Stimulated activated CD8-positive, alpha-beta memory T cell treated with anti-CD3 and anti-CD28 coated beads, Interleukin-4, amount 100 ng/mL, for 1 hour (primary cell): ENCODE measurements at places on chromosomes 5 and 9.

DNA sequence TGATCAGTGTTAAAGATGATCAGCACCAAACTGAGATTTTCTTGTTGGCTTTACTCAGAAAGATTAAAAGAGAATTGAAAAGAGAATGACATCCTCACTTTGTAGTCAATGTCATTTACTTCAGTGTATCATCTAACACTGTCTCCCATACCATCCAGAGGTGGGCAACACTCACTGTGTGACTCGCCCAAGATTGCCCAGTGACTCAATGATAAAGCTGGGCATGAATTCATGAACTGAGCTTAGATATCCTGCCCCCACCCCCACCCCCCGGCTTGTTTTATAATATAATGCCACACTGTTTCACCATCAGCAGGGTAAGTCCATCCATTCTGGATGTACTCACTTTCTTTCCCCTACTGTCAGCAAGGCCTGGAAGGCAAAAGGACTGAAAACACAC, 242.2 kb downstream of the FAM114A2 start:
- no peak for DNase-seq

DNA sequence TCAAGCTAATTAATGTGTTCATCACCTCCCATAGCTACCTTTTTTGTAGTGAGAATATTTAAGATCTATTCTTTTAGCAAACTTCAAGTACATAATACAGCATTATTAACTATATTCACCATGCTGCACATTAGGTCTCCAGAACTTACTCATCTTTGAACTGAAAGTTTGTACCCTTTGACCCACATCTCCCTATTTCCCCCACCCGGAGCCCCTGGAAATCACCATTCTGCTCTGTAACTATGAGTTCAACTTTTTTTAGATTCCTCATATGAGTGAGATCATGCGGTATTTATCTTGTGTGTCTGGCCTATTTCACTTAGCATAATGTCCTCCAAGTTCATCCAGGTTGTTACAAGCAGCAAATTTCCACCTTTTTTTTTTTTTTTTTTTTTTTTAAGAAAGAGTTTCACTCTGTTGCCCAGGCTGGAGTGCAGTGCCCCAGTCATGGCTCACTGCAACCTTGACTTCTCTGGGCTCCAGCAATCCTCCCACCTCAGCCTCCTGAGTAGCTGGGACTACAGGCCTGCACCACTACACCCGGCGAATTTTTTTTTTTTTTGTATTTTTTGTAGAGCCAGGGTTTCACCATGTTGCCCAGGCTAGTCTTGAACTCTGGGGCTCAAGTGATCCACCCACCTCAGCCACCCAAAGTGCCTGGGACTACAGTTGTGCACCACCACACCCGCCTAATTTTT, 100.4 kb upstream of the SAP30L start:
- DNase-seq: no peak

GRCh38 chr9:82192211-82192610, 203.6 kb downstream of the SPATA31D1 start:
- DNase-seq: no peak

GRCh38 chr9:90891308-90892040, 89.9 kb downstream of the SYK start:
- no peak for DNase-seq

DNA sequence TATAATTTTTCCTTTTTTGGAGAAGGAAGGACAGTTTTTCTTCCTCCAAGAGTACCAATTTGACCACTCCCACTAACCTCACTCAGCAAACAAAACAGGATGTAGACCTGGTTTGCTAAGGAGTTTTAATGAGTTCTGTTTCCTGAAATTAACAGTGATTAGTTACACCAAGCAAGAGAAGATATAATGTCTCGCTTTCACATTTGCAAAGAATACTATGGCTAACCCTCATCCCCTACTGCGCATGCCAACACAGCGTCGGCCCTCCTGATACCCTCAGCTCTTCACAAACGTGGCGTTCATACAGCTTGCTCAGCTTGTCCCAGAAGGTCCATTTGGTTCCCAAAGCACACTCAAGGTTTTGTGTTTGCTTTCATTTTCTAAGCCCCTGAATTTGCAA, 41.9 kb upstream of the IPPK start:
- no peak for DNase-seq

DNA sequence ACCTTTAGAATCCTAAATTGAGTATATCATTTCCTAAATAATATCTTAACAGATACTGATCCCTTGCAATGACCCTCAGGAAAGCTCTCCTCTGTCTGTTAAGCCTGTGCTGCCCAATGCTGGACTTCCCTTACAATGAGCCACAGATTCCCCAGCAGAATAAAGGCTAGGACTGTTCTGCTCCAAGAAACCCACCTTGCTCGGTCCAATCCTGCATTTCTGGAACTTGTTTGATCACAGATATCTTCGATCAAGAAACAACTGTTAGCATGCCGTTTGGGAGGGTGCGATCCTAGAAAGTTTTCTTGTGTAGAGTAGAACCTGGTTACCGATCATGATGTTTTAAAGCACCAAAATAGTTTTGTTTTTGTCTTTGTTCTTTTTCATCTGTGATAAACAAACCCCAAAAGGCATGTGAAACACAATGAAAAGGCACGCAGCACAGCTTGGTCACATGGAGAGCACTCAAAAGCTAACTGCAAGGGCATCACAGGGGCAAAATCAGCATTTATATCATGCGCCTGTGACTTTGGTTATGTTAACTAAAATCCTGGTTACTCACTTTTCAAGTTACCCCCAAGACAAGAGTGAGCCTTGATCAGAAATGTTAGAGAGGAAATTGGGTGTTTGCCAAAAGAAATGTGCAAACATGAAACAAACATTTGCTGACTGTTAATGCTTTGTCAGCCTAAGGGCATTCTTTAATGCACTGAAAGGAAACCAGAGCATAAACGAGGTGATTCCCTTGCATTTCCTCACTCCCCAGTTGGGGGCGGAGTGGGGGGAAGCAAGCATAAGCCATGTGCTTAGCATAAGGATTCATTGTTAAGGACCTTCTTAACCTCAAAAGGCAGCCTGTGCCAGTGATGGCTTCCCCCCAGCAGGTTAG, 61.9 kb upstream of the ADAMTS16 start:
- DNase-seq: no peak

DNA sequence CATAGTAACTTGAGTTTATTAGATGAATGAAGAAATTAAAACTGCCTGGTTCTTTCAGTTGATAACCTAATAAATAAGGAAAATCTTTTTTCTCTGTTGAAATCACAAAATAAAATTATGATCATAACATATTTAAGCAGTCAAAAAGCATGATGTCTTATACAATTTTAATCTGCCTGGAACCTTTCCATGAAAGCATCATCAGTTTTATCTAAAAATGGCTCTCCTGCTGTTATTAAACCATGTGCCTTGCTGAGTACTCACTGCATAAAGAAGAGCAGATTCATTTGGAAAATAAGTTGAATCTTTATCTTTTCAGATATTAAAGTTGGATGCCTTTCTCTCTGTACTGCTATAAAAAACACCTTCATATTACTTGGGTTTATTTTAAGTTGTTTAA, 148.8 kb downstream of the SLC24A2 start:
- DNase-seq: no peak

DNA sequence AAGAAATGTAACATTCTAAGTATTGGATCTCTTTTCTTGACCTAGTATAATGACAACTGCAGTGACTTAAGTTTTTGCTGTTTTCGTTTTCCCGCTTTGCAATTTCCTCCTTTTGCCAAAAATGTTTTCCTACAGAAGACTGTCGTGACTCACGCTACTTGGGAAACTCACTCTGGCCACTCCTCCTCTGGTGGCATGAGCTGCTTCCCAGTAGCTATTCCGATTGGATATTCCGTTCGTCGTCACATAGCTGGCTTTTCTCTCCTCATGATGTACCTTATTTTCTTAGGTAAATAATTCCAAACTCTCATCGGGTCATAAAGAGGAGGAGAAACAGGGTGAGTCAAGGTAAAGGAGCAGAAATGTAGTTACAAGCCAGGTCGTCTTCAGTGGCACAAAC, 64.9 kb downstream of the GOLPH3 start:
- DNase-seq: no peak
